ENCODE measurements at places on chromosomes 13 and 19.

DNA sequence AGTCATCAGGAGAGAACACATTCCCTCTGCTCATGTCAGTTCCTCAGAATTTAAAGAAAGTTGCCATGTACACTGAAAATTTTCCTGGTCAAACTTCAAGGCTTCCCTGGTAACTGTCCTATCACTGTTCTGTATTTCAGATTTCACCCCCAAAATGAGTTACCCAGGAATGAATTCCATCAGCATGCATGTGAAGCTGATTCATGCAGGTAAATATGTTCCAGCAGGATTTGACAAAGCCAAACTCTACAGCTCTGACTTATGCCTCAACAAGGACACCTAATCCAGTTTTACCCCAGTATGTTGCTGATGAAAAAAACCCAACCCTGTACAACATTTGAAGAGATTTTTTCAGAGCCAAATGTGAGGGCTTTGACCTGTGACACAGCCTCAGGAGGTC lies 21.5 kb downstream of the LIG4 start:
- DNase-seq, result no peak

GRCh38 chr13:29849731-29850212 lies 645 bp downstream of the UBL3 start:
- no peak for DNase-seq

- peak; percentile 71 for DNase-seq
These were observed 4.0 kb downstream of the EMP3 start for GRCh38 chr19:48329167-48329891.

DNA sequence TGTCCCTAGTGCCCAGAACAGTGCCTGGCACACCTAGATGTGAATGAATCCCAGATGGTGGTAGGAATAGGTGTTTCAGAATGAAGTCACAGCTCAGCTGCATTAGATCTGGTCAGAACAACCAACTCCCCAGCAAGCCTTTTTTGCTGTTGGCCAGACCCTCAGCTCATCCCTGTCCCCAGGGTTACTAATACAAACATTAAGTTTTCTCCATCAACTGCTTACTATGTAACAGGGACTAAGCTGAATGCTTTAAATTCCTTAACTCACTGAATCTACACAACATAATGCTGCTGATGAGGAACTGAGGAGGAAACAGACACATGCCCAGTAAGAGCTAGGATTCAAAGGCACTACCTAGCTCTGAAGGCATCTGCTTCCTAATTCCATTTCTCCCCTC lies 18.8 kb downstream of the SMG9 start:
- DNase-seq, result no peak

GRCh38 chr13:28349907-28350654 lies 144.8 kb downstream of the FLT1 start:
- no peak for DNase-seq

DNA sequence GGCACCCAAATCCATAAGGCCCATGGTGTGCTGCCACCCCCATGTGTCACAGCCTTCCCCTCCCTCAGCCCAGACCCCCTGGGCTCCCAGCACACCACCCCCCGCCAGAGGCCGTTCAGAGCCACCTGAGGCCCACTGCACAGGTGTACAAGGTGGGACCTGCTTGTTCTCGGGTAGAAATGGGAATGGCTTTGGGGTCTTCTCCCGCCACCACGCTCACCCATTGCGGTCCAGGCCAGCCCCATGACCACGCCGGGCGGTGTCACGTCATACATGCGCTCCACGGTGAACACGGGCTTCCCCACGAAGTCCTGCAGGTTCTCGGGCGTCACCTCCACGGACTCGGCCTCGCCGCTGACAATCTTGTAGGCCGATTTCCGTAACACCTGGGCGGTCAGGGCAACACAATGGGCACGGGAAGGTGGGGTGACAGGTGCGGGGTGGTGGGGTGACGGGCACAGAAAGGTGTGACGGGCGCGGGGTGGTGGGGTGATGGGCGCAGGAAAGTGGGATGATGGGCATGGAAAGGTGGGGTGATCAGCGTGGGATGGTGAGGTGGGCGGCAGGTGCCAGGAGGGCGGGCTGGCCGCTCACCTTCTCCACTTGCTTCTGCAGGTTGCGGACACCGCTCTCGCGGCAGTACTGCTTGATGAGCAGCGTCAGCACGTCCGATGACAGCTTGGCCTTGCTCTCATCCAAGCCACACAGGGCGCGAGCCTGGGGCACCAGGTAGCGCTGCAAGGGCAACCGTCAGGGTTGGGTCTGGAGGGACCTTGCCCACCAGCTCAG lies 4.3 kb downstream of the RPL36 start:
- DNase-seq, result no peak

- peak; percentile 79 for DNase-seq
These were observed 7.7 kb downstream of the PGLYRP1 start for GRCh38 chr19:46014941-46015686.

GRCh38 chr19:27775395-27775794 lies 1437.6 kb downstream of the UQCRFS1 start:
- no peak for DNase-seq

GRCh38 chr13:113724016-113724758 lies 34.8 kb upstream of the TMEM255B start:
- DNase-seq, result no peak

GRCh38 chr19:24054044-24054935 lies 32.7 kb upstream of the ZNF254 start:
- DNase-seq, result no peak

DNA sequence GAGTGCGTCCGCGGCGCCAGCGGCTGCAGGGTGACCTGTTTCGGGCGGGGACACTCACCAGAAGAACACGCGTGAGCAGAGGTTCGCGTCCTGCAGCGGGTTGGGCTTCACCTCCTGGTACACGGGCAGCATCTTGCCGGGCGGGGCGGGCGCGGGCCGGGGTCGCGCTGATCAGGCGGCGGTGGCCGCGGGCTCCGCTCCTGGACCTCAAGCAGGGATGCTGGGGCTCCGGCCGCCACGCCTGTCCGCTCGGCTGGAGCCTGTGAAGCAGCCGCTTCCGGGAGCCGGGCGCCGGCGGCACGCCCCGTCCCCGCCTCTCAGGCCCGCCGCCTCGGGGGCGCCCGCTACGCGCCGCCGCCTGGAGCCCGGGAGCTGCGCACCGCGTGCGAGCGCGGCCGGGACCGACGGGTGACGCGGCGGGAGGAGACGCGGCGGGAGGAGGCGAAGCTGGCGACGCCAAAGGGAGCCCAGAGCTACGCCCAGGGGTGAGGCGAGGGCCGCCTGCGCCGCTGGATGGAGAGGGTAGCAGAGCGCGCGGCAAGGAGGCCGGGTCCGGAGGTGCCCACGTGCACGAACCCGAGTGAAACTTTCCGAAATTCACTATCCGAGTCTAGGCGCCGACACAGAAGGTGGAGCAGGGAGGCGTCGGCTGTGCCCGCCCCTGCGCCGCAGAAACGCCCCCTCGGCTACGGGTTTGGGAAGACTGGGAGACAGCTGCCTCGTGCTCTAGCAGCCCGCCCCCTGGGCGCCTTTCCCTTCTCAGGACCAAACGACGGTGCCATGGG lies at the start of gene ABCC4:
TSS of gene ABCC4 (minus strand) at position 269 of the 785 bp plus-strand sequence. CDS start at position 132, 137 bp downstream.
- DNase-seq, result peak; percentile 85

DNA sequence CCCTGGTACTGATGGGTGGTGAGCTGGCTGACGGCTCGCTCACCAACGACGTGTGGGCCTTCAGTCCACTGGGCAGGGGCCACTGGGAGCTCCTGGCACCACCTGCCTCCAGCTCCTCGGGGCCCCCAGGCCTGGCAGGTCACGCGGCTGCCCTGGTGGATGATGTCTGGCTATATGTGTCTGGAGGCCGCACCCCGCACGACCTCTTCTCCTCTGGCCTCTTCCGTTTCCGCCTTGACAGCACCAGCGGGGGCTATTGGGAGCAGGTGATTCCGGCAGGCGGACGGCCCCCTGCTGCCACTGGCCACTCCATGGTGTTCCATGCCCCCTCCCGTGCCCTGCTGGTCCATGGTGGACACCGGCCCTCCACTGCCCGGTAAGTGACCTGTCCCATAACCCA lies 10.5 kb downstream of the MEGF8 start:
- DNase-seq, result no peak

DNA sequence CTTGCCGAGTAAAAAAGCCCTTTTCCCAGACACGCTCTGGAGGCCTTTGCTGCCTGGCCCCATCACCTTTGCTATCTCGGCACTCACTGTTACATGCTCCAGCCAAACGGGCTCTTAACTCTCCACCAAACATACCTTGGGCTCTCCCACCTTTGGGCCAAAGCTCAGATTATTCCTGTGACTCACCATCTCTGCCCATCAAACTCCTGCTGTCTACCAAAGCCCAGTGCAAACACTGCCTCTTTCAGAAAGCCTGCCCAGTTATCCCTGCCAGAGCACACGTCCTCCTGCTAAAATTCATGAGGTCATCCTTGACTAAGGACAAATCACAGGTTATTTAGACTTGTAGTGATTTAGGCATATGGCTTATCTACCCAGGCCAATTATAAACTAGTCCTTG lies 48.1 kb upstream of the SERPINE3 start:
- no peak for DNase-seq

GRCh38 chr19:47713046-47714021 lies at the start of gene EHD2:
Gene EHD2 (plus strand): TSS chr19:47713422. CDS start chr19:47716613, 3,191 bp downstream.
- peak; percentile 80 for DNase-seq

DNA sequence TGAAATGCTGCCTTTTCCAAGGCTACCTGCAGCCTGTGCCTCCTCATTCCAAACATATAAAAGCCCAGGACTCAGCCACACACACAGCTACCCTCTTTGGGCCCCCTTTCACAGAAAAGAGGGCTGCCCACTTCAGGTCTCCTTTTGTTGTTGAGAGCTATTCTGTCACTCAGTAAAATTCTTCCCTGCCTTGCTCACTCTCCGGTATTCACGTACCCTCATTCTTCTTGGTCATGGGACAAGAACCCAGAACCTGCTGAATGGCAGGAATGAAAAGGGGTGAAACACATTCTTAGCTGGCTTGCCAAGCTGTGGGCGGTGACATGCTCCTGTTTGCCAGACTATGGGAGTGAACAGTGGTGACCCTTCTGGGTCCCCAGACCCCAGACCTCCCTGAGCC lies 338.0 kb upstream of the ATXN8OS start:
- no peak for DNase-seq

DNA sequence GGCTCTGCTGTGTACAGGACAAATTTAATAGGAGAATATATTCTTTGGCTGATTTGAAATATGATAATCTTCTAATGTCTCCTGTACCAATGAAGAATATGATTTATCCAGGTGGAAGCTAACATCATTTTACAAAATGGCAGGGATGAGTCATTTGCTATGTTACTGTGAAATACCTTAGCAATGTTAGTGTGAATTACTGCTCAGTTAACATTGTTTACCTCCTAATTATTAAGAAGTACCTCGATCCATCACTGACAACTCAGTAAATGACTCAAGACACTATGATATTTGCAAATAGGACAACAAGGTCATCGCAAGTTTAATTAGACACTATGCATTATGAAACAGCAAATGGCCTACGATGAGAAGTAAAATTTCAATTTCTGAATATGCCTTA lies 309.1 kb upstream of the EDNRB start:
- no peak for DNase-seq

GRCh38 chr13:79374578-79374977 lies 31.5 kb downstream of the RBM26 start:
- DNase-seq, result no peak

DNA sequence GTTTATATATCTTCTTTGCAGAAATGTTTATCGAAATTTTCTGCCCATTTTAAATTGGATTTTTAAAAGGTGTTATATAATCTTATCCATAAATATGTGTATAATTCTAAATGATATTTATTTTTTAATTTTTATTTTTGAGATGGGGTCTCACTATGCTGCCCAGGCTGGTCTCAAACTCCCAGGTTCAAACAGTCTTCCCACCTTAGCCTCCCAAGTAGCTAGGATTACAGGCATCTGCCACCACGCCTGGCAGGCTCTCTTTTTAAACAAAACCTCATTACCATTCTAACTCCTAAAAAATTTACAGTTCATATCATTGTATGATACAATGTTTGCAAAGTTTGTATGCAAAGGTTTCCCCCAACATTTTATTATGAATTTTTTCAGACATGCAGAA lies 7.2 kb downstream of the LGALS7B start:
- DNase-seq, result no peak

GRCh38 chr19:23978068-23978467 lies 63.4 kb downstream of the ZNF726 start:
- no peak for DNase-seq

DNA sequence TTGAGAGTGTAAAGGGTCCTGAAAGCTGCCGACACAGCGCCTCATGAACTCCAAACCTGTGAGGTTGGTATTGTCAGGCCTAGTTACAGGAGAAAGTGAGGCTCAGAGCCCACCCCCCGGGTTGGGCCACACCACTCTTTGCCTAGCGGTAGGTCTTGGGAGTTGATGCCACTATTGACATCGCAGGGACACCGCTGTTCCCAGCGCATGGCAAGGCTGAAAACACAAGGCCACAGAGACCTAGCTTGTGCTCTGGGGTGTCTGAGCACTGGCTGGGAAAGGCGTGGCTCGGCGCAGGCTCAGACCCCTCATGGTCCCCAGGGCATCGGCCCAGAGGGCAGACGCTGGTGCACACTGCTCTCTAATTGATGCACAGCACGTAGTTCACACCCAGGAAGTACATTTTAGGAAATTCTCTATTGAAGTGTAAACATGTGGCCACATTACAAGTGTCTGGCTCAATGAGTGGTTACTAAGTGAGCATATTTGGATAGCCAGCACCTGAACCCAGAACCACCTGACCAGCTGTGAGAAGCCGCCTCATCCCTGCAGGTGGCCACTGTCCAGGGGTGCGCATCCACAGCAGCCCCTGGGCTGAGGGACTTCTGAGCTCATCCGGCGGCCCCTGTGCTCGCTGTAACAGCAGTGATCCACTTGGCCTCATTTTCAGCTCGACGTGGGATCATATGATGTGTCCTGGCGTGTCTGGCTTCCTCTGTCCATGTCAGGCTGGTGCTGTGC lies 27.3 kb downstream of the UPF1 start:
- DNase-seq, result no peak

DNA sequence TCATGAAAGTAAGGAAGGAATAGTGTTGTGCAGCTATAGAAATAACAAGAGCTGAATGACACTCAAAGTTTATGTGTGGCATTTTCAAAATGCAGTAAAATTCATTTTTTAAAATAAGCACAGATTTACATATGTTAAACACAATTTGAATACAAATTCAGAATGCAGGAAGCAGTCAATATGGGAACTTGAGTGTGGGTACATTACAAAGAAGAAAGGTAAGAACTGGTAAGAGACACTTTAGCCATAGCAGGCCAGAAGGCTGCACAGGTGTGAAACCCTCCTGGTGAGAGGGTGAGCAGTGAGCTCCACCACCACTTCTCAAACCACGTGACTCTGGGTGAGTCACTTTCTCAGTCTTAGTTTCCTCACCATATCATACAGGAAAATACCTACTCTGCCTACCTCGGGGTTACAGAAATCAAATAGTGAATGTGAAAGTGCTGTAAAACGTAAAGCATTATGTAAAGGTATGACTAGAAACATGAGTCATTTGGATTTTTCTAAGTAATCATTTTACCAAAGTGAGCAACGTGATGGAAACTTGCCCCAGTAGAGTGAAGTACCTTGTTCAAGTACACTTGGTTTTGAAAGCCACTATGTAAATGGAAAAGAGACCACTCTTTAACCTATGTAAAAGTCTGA lies 40.5 kb downstream of the USP12 start:
- peak; percentile 74 for DNase-seq

GRCh38 chr19:45355910-45356309 lies 14.5 kb downstream of the ERCC2 start:
- no peak for DNase-seq

- no peak for DNase-seq
These were observed 13.1 kb upstream of the TMEM161A start for GRCh38 chr19:19151418-19151817.
